ENCODE measurements at places on chromosomes 6 and 20.

DNA sequence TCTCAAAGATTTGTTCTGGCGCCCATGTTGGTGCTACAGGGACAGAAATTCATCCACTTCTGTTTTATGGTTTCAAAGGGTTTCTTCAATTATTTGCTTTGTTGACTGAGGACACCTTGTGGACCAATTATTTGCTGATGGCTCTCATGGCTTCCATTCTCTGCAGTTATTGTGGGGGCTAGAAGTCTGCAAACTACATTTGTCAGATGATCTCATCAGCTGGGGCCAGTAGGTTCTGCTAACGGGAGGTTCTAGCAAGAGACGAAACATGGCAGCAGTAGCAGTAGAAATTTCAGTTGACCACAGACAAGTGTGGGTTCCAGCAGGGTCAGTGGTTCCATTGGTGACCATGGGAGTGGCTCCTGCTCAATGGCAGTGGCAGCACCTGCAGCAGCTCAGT lies 72.8 kb upstream of the BLCAP start:
- DNase-seq = no peak

- DNase-seq = no peak
Observed at GRCh38 chr6:73746787-73747186, 50.8 kb downstream of the CD109 start.

GRCh38 chr6:3627956-3628835 lies 123.3 kb downstream of the PXDC1 start:
- DNase-seq = no peak

DNA sequence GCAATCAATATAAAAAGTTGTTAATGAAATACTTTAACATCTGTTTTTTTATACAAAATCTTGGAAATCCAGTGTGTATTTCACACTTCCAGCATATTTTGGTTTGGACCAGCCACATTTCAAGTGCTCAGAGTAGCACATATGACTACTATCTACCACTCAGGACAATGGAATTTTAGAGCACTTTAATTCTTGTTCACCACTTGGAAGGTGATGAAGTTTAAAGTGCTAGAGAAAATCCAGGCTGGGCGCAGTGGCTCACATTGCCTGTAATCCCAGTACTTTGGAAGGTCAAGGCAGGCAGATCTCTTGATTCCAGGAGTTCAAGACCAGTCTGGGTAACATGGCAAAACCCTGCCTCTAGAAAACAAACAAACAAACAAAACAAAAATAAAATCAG lies 6.1 kb upstream of the SLC35B3 start:
- no peak for DNase-seq

- DNase-seq = no peak
Observed at GRCh38 chr6:33373960-33374910, 17.4 kb upstream of the KIFC1 start.

- no peak for DNase-seq
Observed at GRCh38 chr6:27214126-27214601, 33.3 kb upstream of the PRSS16 start.

- no peak for DNase-seq
Observed at GRCh38 chr20:875115-875514, 41.0 kb downstream of the ANGPT4 start.

DNA sequence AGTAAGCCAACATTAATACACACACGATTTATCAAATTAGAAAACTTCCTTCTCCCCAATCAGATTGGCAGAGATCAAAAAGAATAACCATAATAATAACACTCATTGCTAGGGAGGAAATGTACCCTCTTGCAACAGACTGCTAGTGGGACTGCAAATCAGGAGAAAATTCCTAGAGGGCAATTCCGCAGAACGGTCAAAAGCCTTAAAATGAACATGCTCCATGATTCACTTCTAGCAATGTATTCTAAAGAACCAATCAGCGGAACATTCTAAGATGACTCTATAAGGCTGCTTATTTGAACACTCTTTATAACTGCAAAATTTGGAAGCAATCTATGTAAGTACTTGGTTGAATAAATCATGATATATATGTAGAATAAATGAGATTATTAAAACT lies 8.5 kb upstream of the DACT2 start:
- DNase-seq = no peak

- no peak for DNase-seq
Observed at GRCh38 chr20:45303586-45304463, 2.8 kb upstream of the RBPJL start.

GRCh38 chr6:127832381-127832780 lies 68.5 kb downstream of the THEMIS start:
- DNase-seq = no peak

- DNase-seq = no peak
Observed at GRCh38 chr6:113328886-113329381, 528.2 kb upstream of the MARCKS start.

DNA sequence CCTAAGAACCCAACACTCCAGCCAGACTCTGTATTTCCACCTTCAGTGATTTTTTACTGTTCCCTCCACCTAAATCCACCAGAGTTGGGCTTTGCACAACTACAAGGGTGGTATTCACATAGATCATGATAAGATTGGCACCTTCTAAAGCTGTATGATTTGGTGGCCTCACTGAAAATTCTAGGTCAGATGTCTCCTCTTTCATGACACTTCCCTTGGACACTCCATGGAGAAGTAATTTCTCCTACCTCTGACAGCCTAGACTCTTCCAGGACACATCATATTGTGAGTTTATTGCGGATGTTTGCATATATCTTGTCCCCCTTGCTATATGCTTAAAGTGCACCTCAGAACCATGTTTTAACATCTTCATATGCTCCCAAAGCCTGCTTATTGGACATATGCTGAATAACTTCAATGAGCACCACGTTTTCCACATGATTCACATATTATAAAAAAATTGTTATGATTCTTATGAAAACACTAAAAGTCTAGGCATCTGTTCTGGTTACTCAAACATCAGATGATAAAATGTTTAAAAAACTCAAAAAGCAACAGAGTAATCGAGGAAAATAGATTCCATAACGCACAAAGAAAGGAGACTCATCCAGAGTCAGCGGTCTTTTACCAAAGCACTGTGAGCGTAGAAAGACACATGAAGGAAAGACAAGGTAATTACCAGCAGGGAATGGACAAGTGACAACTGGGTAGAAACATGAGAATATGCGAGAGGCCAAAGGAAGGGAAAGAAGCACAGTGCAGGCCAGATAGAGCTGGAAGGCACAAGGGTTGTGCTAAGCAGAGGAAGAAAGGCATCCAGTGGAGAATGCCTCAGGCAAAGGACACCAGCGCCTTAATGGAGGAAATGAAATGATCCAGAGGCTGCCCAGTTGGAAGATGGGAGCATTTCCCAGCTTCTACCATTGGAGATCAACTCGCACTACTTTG lies 46.5 kb downstream of the KIF16B start:
- no peak for DNase-seq

GRCh38 chr6:159312206-159312605 lies 143.0 kb downstream of the FNDC1 start:
- no peak for DNase-seq

GRCh38 chr6:159788276-159788675 lies 1.1 kb downstream of the TCP1 start:
- DNase-seq = no peak

GRCh38 chr6:131331151-131331550 lies 195.9 kb downstream of the AKAP7 start:
- DNase-seq = no peak

- DNase-seq = peak; percentile 51
Observed at GRCh38 chr6:140225701-140226436, 851.4 kb upstream of the CITED2 start.
